ENCODE measurements at places on chromosomes 13 and 19. TPM values are rescaled to one million over a fixed set of nuclear protein-coding genes. Genes with fewer than 3 reads are reported as not detected.

Gene AKAP11
- 14.5 TPM for total RNA-seq

Gene SOHLH2
- total RNA-seq, result not detected

Gene CASP14
- not detected for total RNA-seq

Gene SLAIN1
- total RNA-seq, result 5.1 TPM

Gene SLC6A16
- 0.51 TPM for total RNA-seq

Gene TNNI3
- not detected for total RNA-seq

Gene AZU1
- total RNA-seq, result not detected

Gene PNMA8A
- 0.26 TPM for total RNA-seq

Gene NLRP5
- not detected for total RNA-seq

Gene RGL3
- total RNA-seq, result 0.64 TPM

Gene SAMD1
- 7.8 TPM for total RNA-seq

Gene ADGRE1
- total RNA-seq, result not detected

Gene ONECUT3
- total RNA-seq, result not detected

Gene TUBA3C
- not detected for total RNA-seq

Gene SYNGR4
- total RNA-seq, result not detected

Gene PIP5K1C
- 42.0 TPM for total RNA-seq

Gene ZNF416
- 2.7 TPM for total RNA-seq

Gene PROZ
- not detected for total RNA-seq

Gene IGSF23
- 0.13 TPM for total RNA-seq

Gene ATXN8OS
- not detected for total RNA-seq

Gene COG3
- 25.7 TPM for total RNA-seq

Gene ZNF541
- total RNA-seq, result 0.39 TPM

Gene GZMM
- not detected for total RNA-seq
